Dorsolateral prefrontal cortex (tissue), 122 donors: ENCODE measurements at places on chromosomes 11 and 22.

- no peak for DNase-seq
These were observed 19.5 kb downstream of the WNT11 start for GRCh38 chr11:76186776-76187279.

DNA sequence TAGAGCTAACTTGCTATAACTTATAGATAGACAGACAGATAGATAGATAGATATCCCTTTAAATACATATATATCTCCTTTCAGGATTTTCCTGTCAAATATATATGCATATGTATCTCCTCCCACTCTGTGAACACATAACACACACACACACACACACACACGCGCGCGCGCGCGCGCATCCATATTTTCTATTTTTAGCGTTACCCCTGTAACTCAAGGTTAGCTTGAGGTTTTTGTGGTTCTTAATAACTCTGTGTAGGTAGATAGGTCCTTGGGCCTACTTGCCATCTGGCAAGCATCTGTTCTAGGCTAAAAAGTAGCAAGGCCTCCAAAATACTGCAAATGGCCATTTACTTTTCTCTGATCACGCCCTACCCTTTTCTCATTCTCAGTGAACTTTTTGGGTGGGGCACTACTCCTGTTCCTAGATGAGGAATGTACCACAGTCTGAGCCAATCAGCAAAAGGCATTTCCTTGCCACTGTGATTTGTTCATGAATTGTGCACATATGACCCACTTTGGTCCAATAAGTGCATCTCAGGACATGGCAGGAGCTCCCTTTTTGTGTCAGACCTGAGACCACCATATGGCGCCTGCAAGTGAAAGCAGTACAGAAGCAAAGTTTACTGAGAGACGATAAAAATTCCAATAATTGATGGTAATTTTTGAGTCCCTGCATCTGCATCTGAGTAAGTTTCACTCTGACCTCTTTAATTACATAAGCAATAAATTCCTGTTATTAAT, 740.5 kb upstream of the API5 start:
- DNase-seq: no peak

DNA sequence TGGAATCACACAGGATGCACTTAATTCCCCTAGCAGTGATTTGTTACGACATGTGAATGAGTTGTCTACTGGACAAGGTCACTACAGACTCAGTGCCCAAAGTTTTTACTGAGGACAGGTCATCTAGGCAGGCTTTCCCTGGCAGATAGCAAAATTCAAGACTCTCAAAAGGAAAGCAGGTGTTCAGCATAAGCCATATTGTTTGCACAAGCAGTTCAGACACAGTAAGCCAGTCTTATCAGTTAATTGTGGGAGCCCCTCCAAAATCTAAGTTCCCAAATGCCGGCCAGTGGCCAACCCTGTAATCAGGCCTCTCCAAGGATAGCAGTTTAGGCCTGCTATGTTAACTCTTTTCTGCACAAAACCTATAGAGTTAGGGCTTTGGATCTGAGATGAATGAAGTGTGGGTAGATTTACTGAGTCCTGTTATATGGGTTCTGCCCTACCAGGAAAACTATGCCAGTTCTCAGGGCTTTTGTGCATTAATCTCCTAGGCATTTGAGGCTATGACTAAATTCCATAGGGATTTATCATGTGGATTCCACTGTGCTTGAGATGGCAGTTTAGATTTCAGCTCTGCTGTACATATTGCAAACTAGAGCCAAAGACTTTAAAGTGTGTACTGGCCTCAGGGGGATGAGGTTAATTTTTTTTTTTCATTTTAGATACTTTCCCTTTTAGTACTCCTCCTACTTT, 4.8 kb upstream of the ARHGEF12 start:
- no peak for DNase-seq

DNA sequence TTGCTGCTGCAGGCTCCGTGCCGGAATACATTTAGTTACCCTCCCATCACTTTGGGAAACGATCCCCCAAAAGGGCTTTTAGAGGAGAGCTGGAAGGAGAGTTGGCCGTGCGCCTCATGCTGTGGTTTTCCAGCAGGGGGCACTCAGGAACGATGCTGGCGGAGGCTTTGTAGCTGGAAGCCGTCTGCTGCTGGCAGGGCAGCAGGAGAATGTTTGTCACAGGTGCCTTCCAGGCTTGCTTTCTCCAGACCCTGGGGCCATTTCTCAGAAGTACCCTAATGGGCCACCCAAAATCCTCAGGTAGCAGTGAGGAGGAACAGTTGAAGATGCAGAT, 30.0 kb upstream of the CABP7 start:
- peak; percentile 86 for DNase-seq

- no peak for DNase-seq
These were observed 122.2 kb downstream of the APOL5 start for GRCh38 chr22:35839841-35840301.
